ENCODE measurements at places on chromosomes 5 and 9.

GRCh38 chr5:138011991-138012390 is 20.9 kb downstream of the FAM13B start:
- DNase-seq = no peak

GRCh38 chr9:131960311-131960710 is 119.4 kb downstream of the MED27 start:
- no peak for DNase-seq

DNA sequence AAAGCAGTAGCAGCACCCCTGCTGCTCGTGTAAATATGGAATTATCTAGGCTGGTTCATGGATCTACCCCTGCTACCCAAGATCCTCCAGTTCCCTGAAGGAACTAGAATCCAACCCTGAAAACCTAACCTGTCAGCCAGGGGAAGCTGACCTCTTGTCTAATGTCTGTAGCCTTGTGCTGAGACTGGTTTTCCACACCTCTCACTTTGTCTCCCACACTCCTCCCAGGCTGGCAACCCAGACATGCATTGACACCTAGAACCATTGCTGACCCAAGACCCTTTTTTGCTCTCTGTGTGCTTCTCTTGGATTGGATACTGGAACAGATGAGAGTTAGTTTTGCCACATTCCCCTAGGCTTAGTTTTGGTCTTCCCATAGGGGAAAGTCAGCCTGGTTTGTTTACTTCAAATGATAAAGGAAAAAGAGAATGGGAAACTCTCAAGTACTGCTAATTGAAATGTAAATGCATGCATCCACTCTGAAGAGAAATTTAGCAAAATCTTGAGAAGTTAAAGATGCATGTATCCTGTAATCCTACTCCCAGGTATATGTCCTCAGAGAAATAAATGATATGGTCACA is 36.6 kb upstream of the NR4A3 start:
- no peak for DNase-seq

DNA sequence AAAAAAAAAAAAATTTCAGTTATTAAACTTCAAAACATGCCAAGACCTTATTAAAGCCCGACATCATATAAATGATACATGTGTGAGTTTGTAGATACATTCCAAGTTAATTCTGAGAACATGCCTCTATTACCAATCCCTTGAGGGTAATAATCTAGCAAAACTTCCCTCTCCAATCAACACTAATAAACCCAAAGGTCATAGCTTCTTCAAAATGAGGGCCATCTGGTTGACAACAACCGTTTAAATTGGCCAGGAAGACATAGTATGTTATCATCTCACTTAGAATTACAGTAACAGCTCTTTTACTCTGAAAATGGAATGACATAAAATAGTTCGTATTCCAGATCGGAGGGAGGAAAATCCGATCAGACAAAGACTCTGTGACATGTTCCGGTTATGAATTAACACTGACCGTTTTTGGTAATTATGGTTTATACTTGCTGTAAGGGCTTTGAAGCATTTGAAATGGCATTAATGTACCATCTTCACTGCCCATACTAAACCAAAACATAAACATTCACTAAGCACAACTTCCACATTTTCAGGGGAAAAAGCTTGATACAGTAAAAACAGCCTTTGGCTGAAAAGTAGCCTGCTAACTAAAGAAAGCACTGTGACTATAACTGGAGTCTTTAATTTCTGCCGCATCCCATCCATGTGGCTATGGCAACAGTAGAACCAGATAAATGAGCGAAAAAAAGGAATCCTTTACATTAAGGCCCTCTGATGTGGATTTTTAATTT is 50.3 kb downstream of the ANKH start:
- no peak for DNase-seq
